Panc1 (cell line): ENCODE measurements at places on chromosomes 13 and 19.

- DNase-seq = no peak
These were observed 460.0 kb downstream of the FOXO1 start for GRCh38 chr13:40206241-40207000.

- no peak for DNase-seq
These were observed 23.3 kb downstream of the SAMD4B start for GRCh38 chr19:39365531-39365930.

DNA sequence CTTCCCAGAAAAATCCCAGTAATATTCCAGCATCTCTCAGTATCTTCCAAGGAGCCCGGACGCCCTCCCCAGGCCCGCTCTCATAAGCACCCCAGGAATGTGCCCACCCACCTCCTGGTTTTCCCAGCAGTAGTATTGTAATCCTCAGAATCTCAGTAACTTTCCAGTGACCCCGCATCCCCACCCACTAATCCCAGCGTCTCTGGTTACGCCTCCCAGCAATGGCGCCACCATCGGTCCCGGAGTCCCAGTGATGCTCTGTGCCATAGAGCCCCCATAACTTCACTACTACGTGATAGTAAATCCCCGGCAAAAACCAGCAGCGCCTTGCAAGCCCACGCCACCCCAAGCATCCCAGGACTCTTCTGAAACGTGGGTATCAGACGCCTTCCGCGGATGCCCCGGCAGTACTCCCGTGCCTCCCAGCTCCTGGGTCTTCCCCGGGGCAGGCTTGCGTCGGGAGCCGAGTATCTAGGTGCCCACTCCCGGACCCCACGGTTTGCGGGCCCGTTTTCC, 928 bp upstream of the PNPLA6 start:
- DNase-seq = no peak

DNA sequence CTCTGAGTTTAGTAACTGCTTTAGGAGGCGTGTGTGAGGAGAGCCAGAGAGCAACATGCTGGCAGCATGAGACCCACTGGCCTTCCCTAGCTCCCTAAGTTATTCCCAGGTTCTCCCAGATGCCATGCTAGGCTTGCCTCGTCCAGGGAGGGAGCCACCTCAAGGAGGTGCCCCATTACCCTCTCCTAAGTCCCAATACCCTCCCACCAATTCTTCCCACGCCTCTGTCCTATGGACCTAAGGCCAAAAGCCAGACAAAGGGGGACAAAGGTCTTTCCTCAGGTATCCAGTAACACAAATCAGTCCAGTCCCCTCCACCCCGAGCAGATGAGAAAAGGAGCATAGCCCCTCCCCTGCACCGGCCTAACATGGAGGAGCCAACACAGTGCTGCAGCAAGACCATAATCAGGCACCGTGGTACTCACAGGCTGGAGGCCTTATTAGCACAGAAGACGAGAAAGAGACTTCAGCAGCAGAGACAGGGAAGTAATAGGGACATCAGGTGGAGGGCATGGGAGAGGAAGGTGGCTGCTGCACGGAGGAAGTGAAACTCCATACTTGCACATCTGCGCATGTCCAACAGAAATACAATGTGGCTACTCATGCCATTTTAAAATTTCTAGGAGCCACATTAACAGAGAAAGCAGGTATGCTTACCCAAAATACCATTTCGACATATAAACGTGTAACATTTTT, 46.3 kb downstream of the BRD4 start:
- DNase-seq = no peak

GRCh38 chr13:109344552-109345157, 441.7 kb downstream of the IRS2 start:
- DNase-seq = no peak

DNA sequence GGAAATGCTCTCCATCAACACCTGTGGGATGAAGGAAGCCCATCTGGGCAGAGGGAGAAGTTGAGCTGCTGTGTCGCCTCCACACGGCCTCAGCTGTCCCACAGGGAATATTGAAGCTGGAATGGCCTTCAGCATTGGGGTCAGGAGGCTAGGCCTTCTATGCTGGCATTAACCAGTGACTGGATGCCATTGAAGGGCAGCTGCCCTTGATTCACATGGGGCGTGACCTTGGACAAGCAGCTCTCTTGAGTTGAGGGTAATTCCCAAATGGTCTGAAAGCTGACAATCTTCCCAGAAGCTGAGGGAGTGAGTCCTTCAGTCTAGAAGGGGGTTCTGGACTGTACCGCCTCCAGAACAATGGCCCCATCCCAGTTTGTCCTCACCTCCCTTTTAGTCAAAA, 6.7 kb downstream of the BCL3 start:
- DNase-seq = no peak

DNA sequence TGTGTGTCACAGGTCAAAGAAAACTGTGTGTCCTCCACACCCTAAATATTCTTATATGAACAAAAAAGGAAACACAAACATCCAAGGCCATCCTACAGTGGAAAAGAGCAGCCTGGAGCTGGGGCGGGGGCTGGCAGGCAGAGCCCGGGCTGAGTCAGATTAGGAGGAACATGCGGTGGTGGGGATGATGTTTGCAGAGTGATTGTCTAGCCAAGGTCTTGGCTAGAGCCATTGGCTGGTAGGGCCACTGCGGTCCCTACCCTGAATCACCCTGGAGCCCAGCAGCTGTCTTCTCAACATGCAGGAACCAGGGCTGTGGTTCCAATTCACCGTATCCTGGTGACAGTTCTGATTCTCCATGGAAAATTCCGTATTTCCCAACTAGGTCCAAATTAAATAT, 439.5 kb downstream of the FGF9 start:
- no peak for DNase-seq

DNA sequence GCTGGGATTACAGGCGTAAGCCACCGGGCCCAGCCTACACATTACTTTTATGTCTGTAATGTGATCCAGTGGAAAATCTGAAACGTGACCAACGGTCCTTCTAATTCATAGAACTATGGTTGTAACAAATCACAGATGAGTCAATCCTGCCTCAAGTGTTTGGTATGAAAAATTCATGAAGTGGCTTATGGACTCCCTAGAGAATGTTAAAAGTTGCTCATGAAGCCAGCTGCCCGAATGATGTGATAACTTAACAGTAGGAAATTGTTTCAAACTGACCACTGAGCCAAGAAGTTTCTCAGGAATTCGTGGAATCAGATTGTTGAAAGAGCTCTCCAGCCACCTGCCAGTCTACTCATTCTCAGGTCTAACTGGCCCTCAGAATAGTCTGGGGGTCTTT, 59.4 kb upstream of the FARP1 start:
- no peak for DNase-seq

GRCh38 chr19:3518255-3518654, 12.1 kb downstream of the FZR1 start:
- DNase-seq = no peak

GRCh38 chr13:112818040-112818697, 128.3 kb downstream of the ATP11A start:
- DNase-seq = no peak

DNA sequence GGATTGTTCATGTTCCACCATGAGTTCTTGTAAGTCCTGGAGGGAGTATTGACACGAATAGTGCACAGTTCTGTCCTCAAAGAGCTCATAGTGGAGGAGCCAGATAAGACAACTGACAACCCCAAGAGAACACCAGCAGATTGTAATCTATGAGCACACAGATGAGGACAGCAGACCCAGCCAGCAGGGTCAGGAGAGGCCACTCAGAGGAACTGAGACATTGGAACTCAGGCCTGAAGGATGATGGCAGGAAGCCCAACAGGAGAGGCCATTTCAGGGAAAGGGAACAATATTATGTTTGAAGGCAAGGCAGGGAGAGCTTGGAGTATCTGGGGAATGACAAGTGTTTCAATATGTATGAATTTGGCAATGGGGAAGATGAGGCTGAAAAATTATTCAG, 63.7 kb upstream of the IPO5 start:
- no peak for DNase-seq

- DNase-seq = no peak
These were observed 12.1 kb upstream of the GPR4 start for GRCh38 chr19:45613926-45614725.

DNA sequence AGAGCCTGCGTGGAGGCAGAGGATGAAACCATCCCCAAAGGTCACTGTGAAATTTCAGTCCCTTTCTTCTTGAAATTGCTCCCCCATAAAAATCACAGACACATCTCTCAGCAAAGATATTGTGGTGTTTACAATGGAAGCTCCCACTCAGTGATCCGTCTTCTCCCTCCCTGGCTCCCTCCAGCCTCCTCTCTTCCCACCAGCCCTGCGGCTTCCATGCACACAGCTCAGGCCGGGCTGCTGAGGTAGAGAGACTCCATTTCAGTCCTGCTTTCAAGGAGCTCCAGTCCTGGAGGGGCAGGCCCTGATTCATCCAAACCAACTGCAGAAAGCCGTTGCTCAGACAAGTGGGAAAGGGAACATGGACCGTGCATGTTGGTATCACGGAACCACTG, 24.0 kb upstream of the MIER2 start:
- no peak for DNase-seq

GRCh38 chr19:57914531-57914930, 1.9 kb downstream of the ZNF417 start:
- DNase-seq = no peak

DNA sequence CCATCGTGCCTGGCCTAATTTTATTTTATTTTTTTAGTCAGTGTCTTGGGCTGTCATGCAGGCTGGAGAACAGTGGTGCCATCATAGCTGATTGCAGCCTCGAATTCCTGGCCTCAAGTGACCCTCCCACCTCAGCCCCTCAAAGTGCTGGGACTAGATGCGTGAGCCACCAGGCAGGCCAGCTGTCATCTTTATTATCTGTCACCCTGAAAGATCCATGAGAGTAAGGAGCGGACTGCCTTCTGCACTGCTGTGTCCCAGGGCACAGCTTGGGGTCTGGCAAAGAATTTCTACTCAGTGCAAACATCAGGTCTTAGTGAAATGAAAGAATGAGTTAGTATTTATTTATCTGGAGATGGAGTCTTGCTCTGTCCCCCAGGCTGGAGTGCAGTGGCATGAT, 9.5 kb upstream of the TLE5 start:
- no peak for DNase-seq

- no peak for DNase-seq
These were observed 1193.7 kb downstream of the EFNB2 start for GRCh38 chr13:105341758-105342157.

DNA sequence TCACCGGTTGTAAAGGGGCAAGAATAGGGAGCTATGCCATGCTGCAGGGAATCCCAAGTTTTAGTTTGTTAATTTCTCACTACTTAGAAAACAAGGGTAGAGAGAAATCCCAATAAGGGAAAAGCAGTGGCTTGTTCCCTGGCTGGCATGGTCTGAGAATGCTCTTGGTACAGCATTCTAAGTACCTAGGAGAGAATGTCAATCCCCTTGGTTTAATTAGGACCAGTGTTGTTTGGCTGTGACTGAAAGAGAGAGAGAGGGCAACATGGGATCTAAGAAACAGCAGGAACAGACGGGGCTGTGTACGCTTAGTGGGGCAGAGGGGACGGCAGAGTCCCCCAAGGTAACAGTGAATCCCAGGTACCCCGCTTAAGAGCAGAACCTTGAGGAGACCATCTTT, 228.8 kb downstream of the PCDH9 start:
- no peak for DNase-seq

DNA sequence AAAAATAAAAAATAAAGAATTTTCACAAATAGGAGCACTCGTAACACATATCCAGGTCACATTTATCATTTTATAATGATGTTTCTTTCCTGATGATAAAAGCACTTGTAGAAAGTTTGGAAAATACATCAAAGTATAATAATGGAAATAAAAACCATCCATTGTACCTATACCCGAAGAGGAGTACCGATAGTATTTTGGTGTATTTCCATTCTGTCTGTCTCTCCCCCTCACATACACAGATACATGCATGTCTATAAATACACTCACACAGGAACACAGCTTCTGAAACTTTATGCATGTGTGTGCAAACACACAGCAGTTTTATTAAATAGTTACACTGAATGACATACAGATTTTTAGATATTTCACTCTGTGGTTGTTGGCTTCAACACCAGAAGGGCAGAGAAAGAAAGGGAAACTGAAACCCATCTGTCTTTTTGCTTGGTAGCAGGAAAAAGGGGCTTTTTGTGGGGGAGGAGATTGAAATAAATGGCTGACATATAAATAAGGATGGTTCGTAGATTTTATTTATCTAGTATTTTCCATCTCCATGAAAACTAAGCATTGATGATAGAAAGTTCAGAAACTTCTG, 114.8 kb downstream of the LRCH1 start:
- DNase-seq = no peak

- DNase-seq = no peak
These were observed 26.2 kb downstream of the TMED1 start for GRCh38 chr19:10809651-10810285.

DNA sequence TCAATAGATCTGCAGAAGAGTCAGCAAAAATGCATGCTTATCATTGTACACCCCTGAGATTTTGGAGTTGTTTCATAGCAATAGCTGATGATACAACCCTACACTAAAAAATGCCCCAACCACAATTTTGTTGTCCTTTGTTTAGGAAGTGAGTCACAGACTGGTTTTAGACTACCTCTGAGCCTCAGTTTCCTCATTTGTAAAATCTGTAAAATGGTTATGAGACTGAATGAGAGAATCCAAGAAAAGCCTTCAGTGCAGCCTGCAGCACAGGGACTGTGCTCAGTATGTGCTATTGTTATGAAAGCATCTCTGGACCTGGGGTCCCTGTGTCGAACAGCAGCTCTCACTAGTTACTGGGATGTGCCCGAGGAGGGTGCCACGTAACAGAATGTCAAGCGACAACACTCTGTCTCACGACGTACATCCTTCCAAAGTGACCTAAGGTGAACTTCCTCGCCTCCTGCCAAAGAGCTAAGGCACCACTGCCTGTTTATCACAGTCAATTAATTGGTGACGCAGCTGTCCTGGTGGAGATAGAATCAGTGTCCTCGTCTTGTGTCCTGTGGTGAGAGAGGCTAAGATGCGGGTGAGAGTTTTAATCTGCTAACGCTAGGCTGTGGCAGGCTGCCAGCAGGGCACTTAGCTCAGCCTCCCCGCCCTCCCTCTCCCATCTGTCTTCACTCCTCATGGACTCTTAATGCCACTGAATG, 18.1 kb downstream of the DHRS12 start:
- DNase-seq = no peak

DNA sequence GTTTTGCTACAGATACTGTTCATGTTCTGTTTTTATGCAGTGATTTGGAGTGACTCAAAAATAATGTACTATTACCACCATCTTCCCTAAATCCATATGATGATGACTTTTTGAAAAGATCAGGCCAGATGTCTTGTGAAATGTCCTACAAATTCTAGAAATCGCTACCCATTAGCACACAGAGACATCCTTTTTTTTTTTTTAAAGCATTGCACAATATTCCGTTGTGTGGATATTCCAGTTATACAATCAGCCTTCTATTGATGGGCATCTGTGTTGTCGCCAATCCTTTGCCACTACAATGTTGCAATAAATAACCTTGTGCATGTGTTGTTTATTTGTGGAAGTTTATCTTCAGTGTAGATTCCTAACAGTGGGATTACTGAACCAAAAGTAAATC, 24.5 kb downstream of the ZDHHC20 start:
- DNase-seq = no peak
